ENCODE measurements at places on chromosomes 6 and 20.

DNA sequence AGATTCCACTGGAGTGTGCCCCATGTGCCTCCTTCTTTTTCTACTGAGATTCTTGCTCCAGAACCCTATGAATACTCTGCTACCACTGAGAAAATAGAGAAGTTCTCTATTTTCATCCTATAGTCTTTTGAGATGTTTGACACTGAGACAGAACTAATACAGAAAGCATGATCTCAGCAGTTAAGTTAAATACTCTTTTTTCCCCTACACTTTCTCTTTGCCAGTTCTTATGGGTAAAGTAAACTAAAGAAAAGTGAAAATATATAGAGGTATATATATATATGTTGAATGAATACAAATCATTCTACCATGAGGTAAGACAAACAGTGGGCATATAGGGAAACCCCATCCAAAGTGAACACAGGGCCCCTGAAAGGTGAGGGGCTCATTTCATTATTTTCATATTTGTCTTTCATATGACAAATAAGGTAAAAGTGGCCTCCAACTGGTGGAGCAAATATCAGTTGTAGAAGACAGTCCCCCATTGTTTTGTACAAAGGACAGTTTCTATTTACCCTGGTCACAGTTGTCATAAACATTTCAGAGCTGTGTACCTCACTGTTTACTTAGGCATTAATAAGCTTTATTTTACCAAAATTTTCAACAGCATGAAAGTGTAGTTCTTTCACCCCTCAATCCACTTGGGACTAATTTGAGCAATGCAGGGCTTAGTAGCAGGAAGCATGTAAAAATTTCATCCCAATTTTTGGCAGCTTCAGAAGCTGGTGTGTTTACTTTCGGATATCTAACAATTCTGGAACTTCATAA is 188.3 kb upstream of the MARCKS start:
- DNase-seq: no peak

GRCh38 chr6:101439790-101440189 is 46.3 kb downstream of the GRIK2 start:
- peak; percentile 40 for DNase-seq

DNA sequence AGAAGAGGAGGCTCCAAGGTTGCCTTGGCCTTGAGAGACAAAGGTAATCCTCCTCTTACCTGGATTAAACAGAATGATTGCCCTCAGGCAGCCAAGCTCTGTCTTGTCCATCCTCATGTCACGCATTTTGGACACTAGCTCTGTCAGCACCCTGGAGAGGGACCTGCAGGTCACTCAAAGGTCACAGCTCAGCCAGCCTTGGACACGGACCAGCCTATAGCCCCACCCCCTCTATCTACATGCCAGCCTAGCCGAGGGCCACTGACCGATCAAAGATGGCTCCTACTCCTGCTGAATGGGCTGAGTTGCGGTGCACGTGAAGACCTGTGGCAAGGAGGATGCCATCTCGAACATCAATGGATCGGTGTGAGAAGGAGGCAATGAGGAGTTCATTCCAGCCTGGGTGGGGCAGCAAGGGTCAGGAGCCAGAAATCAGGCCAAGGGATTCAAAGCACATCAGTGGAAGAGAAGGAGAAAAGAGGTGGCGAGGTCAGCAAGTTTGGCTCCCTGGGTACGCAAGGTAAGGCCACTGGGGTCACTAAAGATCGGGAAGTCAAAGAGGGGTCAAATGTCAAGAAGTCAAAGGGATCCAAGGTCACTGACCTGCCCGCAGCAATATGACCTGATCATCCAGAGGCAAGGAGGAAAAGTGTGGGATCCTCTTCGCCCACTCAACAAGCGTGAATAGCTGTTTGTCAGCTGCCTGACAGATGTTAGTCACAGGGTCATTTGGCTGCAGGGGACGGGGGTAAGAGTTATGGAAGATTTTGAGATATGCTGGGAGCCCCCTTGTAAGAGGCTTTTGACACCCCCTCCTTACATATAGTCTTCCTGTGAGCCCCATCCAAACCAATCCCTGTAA is 3.3 kb upstream of the COL11A2 start:
- no peak for DNase-seq

- DNase-seq: peak; percentile 91
These were observed 602 bp downstream of the PPP1R11 start for GRCh38 chr6:30067460-30068139.

GRCh38 chr20:36528875-36529417 is 12.4 kb upstream of the MYL9 start:
- no peak for DNase-seq

- no peak for DNase-seq
These were observed 24.0 kb downstream of the PCK1 start for GRCh38 chr20:57584768-57585461.

Data from adipocyte (in vitro differentiated cells).